Naive thymus-derived CD4-positive, alpha-beta T cell (primary cell): ENCODE measurements at places on chromosomes 2 and 18. TPM values are rescaled to one million over a fixed set of nuclear protein-coding genes. Genes with fewer than 3 reads are reported as not detected.

CRYBA2 gene
- not detected for polyA plus RNA-seq

KATNAL2 gene
- not detected for polyA plus RNA-seq

- no peaks in the 10 kb centered on the region for H3K36me3 ChIP-seq
- H3K27ac ChIP-seq: no peak overlapping the region
- no peak overlapping the region for H3K4me3 ChIP-seq
- H3K27me3 ChIP-seq: no peaks in the 10 kb centered on the region
- DNase-seq: no peak
Observed at GRCh38 chr18:57131101-57131500, 15.8 kb upstream of the BOD1L2 start.

DNA sequence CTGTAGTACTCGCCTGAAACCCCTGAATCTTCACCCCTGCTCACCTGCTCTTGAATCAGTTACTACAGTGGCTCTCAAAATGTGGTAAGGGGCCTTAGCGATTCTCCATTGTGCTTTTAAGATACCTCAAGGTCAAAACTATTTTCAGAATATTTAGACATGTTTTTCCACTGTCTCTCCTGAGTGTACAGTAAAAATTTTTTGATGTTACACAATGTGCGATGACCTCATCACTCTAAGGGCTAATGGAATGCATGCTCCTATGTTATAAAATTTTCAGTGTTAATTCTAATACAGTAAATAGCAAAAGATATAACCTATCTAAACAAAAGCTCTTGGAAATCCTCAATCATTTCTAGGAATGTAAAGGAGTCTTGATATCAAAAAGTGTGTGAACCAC, 336.9 kb upstream of the PKDCC start:
- H3K27me3 ChIP-seq: no peaks in the 10 kb centered on the region
- H3K36me3 ChIP-seq: no peaks in the 10 kb centered on the region
- H3K4me3 ChIP-seq: no peak overlapping the region

DNA sequence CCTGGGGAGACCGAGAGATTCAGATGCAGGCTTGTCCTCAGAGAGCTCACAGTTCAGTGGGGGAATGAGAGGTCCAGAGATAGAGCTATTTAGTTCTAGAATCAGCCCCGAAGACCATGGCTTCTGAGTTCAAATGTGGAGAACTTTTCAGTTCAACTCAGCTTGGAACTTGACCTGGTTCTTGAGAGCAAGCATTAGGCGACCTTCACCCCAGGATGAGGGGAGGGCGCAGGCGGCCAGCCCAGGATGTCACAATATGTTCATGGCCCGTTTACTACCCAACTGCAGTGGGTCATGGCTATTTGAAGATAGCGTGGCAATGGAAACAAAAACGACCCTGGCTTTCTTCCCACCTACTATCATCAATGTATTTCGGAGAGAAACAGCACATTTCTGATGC, 33.8 kb downstream of the DCDC2C start:
- no peak overlapping the region for H3K4me3 ChIP-seq
- no peaks in the 10 kb centered on the region for H3K36me3 ChIP-seq
- no peak overlapping the region for H3K27ac ChIP-seq
- no peaks in the 10 kb centered on the region for H3K27me3 ChIP-seq

DNA sequence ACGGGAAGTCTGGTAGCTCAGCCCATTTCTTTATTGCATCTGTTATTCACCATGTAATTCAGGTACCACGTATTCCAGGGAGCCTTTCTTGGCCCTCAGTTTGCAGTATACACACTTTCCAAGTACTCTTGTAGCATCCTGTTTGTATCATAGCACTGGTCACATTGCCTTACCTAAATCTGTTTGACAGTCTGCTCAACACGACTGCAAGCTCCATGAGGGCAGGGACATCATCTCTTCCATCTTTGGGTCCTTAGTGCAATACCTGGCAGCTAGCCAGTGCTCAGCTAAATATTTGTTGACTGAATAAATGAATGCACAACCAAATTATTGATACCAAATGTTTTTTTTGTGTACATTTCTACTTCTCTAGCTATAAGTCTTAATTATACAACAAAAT, 11.2 kb upstream of the IL18R1 start:
- no peak overlapping the region for H3K27ac ChIP-seq
- no peaks in the 10 kb centered on the region for H3K27me3 ChIP-seq
- H3K36me3 ChIP-seq: no peaks in the 10 kb centered on the region
- H3K4me1 ChIP-seq: no peaks in the 10 kb centered on the region
- DNase-seq: no peak
- H3K4me3 ChIP-seq: no peak overlapping the region
